ENCODE measurements at places on chromosomes 12 and 14. TPM values are rescaled to one million over a fixed set of nuclear protein-coding genes. Genes with fewer than 3 reads are reported as not detected.

CLEC2A gene
- not detected for total RNA-seq

PRB2 gene
- not detected for total RNA-seq

DNA sequence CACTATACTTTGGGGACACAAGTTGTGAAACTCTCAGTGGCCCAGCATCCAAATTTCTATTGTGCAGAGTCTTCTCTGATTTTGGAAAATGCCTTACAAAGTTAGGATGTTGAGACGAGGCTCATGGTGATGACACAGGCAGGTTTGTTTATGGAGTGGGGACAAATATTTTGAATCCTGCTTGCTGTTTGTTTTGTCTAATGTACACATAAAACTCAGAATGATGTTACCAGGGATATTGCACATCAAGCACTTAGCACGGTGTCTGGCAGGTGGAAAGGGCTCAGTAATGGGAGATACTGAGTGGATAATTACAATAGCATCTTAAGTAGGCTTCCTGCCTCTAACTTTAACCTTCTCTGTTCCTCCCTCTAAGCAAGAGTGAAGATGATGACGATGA is 628.9 kb upstream of the TBX3 start:
- DNase-seq = no peak

DLGAP5 gene
- 110 TPM for total RNA-seq

DNA sequence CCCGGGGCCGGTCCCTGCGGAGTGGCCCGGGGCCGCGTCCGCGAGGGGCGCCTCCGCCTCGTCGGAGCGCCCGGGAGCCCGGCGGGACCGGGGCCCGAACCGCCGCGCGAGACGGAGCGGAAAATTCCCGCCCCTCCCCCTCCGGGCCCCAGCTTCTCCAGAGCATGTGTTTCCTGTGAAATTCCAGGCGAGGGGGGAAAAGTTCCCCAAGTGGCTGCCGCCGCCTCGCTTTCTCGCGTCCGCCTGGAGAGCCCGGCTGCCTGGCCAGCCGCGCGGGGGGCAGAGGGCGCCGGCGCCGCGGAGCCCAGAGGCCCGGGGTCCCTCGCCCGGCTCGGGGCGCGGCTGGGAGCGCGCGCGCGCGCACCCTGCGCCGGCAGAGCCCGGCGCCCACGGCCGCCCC is 904 bp downstream of the CACNA1C start:
- DNase-seq = no peak

SERPINA12 gene
- total RNA-seq = not detected

- no peak for DNase-seq
Measured at GRCh38 chr14:55705651-55706364, 125.8 kb downstream of the KTN1 start.

RD3L gene
- not detected for total RNA-seq

GRCh38 chr14:50944647-50945413 is 547 bp upstream of the PYGL start:
- DNase-seq = no peak

CCDC177 gene
- not detected for total RNA-seq

DNA sequence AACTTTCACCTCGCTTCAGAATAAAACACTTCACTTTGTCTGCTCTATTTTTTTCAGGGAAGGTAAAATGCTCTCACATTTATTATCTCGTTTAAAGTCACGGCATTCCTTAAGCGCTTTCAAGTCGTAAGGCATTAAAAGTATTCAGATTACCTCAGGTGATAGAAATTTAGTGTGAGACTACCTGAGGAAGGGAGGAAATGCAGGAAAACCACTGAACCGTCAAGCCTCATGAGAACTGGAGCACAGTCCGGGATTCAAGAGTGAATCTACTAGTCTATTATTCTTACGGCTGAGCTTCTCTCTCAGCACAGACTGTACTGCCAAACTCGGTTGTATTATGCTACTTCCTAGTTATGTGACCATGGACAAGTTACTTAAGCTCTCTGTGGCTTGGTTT is 8.3 kb upstream of the PPFIBP1 start:
- no peak for DNase-seq

- no peak for DNase-seq
Measured at GRCh38 chr12:66823857-66824570, 145.1 kb upstream of the GRIP1 start.

DNA sequence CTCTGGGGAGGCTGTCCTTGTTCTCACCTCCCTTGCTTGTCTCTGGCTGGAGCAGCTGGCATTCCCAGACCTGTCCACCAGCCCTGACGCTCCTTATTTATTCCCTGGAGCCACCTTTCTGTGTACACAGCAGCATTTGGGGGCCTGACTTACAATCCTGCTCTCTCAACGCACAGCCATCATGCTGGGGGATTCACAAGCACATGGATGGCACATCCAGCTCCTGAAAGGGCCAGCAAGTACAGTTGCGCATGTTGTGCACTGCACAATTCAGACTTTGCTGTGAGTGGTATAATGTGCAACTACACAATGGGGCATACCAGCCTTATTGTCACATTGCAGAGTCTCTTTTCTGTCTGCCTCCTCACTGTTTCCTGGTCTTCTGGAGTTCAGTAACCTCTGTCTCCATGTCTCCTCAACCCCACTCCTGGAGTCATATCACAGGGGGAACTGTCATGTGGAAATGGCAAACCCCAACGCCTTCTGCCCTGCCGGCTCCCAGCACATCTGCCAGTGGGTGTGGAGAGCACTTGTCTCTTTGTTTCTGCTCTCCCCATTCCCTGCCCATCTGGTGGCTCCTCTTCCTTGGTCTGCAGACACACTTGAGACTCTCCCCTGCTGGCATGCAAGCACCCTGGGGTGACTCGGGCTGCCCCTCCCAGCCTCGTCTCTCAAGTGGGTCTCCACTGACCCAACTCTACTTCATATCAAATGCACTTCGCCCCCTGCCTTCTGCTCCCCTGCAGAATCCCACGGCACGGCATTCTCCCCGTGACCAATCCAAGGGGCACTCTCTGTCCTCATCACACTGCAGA is 41.2 kb upstream of the MEG3 start:
- no peak for DNase-seq

DNA sequence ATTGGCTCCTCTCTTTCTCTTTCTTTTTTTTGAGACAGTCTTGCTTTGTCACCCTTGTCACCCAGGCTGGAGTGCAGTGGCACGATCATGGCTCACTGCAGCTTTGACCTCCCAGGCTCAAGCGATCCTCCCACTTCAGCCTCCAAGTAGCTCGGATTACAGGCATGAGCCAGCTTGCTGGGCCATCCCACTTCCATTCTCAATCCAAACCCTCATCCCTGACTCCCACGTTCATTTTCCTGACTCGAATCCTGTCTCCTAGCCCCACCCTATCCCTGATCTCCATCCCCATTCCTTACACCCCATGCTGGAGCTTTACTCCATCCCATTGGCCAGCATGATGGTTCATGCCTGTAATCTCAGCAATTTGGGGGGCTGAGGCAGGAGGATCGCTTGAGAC is 7.8 kb downstream of the SPRYD4 start:
- no peak for DNase-seq

DNA sequence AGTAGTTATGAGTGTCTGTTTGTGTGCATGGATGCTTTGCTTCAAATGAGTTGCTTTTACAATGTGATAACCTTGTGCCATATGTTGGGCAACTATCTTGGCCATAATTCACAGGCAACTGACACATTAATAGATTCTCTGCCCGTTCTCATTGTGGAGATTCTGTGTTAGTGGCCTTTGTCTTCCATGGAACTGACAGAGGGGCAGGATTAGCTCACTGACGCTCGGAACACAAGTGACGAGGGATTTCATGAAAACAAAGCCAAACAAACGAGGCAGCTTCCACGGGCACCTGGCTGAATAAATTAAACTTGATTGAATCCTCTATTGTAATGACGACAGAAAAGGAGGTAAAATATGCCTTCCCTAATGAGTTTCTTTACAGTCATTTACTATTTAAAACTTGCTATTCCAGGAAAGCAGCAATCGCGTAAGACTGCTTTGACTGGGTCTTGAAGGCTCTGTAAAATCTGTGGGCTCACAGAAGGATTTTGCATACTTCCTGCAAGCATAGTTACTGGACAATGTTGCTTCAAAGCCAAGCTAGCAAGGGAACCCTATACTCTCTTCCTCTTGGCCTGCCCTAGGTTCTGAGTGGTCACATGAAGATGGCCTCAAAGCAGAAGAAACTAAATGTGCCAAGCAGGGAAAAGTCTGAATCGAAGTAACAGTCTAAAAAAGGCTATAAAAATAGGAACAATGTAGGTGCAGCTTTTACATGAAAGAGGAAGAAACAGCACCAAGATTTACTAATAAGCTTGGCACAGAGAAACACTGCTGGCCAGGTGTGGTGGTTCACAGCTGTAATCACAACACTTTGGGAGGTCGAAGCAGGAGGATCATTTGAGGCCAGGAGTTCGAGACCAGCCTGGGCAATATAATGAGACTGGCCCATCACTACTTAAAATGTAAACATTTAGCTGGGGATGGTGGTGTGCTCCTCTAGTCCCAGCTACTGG is 28.1 kb upstream of the SINHCAF start:
- DNase-seq = no peak

DNA sequence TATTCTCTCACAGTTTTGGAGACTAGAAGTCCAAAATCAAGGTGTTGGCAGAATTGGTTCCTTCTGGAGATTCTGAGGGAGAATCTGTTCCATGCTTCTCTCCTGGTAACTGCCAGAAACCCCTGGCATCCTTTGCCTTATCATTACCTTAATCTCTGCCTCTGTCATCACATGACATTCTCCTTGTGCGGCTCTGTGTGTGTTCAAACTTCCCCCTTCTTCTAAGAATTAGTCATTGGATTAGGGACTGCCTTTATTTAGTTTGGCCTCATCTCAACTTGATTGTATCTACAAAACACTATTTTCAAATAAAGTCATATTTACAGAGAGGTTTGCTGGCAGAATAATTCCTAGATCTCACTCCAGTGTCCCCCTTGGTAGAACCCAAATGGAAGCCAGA is 68.9 kb downstream of the ZNF641 start:
- DNase-seq = no peak

- no peak for DNase-seq
Measured at GRCh38 chr12:124874988-124875802, 11.5 kb upstream of the SCARB1 start.

DNA sequence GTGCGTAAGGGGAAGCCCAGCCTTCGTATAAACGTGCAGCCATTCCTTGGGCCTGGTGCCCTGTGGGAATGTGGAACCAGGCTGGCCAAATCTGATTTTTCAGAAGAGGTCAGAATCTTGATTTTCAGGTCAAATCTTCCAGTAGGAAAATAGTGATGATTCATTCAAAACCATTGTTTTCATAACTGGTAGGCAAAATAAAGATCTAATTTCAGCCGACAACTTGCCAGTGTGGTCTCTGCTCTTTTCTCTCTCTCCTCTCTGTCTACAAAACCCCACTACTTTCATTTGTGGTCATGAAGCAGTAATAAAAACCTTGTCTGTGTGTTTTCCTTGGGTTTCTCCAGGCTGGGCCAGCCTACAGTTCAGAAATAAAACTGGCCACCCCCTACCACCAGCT is 135.1 kb downstream of the RBM19 start:
- no peak for DNase-seq

- no peak for DNase-seq
Measured at GRCh38 chr14:37697489-37698121, 102.2 kb downstream of the TTC6 start.

HOTAIR gene
- total RNA-seq = not detected

CCDC197 gene
- not detected for total RNA-seq

PLA2G1B gene
- not detected for total RNA-seq

KCNC2 gene
- total RNA-seq = not detected

DNA sequence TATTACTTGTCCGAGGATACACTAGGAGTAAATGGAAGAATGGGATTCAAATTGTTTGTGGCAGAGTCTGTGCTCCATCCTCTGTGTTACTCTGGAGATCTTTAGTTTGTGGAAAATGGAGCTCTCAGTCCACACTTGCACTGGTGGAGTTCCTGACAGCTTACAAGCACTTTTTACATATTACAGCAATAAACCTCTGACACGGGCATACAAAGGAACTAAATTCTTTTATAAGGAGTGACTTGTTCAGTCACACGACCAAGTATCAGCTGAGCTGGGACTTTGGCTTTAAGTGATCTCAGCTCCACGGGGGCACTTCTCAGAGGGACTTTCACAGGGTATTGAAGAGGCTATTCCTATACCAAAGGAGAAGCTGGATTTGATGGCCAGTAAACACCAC is 417.5 kb downstream of the LRIG3 start:
- DNase-seq = no peak

CISTR gene
- total RNA-seq = not detected

LRP1-AS gene
- not detected for total RNA-seq

DNA sequence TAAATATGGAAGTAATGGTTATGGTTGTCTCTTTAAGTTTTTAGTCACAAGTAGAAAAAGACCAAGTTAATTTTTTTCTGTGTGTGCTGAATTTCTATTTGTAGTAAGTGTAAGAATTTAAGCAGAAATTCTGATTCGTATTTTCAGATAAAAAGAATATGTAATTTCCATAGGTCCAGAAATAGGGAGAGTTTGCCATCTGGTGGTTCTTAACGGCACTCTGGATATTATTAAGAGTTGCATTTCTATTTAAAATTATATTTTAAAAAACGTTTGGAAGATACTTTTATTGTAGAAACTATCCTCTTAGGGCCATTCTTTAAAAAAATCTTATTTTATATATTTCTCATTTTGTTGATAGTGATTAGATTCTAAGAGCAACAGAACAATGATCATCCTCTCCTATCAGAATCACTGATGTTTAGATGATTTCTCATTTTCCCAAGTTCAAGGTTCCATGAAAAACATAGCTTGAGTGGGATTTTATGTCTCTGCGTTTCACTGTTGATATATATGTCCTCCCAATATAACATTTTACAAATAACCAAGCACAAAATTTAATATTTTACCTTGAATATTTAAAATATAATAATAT is 88.3 kb downstream of the LRRK2 start:
- no peak for DNase-seq

- DNase-seq = no peak
Measured at GRCh38 chr14:71116568-71117122, 209.4 kb downstream of the PCNX1 start.

CLEC1B gene
- not detected for total RNA-seq

DNA sequence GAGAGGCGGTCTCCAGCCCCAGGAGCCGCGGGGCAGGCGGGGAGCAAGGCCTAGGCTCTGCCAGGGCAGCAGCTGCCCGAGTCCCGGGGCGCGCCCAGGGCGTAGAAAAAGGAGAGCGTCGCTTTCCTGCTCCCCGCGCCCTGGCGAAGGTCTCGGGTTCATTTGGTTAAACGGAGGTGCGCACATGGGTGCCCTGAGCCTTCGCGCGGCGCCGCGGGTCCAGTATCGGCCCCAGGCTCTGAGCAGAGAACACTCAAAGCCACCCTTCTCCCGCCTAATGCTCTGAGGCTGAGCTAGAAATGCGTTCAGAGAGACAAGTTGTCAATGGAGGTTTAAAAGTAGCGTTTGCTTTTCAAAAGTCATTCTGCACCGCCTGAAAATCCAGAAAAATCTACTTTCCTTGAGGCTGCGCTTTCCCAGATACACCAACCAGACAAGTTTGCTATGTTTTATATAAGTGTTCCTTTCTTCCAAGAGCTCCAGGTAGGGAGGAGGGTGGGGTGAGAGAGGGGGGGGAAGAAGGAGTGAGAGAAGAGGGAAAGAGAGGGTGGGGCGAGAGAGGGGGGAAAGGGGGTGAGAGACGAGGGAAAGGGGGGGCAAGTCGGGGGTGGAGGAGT is 1.5 kb downstream of the TMEM132C start:
- no peak for DNase-seq

- no peak for DNase-seq
Measured at GRCh38 chr14:93010522-93011140, 87.7 kb downstream of the CHGA start.

P2RX2 gene
- total RNA-seq = not detected

Data from activated CD8-positive, alpha-beta T cell treated with anti-CD3 and anti-CD28 coated beads, Interleukin-2, amount 10 ng/mL, durations not matched to agents 7 days and 5 days (primary cell).